Stimulated activated CD4-positive, alpha-beta T cell treated with anti-CD3 and anti-CD28 coated beads, Interleukin-12 subunit alpha, Interleukin-12 subunit beta, amount 100 ng/mL, for 48 hours (primary cell): ENCODE measurements at places on chromosomes 7 and 10.
A peak's percentile ranks its signal among the peaks of the same experiment; 100 is the strongest.

DNA sequence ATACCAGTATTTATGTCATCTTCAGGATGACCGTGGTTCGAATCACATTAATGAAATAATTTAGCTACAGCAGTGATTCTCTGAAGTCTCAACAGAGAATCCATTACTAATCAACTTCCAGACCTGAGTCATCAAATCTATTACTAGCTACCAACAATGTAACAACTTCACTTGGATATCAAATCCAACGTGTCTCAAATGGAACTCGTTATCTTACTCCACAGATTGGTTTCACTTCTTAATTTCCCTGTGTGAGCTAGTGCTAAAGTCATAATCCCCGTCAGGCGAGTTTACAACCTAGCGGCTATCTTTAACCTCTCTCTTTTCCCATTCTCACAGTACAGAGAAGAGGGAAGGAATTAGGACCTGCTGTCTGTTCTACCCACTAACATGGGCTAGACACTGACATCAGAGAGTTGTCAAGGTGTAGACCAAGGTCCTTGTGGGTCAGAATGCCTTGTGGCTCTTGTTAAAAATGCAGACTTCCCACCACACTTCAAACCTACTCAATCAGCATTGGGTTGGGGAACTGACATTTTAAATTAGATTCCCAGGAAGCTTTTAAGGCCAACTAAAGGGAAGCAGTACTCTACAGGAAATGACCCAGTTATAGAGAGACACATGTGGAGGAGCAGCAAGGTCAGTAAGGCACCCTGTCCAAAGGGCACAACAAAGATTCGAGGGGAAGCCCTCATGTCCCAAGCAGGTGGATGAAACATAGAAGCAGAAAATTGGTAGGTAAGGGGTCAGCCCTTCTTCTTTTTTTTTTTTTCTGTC is 57.3 kb upstream of the GSAP start:
- DNase-seq = no peak

GRCh38 chr10:122648599-122649428 is 50.8 kb downstream of the C10orf120 start:
- peak; percentile 20 for DNase-seq

DNA sequence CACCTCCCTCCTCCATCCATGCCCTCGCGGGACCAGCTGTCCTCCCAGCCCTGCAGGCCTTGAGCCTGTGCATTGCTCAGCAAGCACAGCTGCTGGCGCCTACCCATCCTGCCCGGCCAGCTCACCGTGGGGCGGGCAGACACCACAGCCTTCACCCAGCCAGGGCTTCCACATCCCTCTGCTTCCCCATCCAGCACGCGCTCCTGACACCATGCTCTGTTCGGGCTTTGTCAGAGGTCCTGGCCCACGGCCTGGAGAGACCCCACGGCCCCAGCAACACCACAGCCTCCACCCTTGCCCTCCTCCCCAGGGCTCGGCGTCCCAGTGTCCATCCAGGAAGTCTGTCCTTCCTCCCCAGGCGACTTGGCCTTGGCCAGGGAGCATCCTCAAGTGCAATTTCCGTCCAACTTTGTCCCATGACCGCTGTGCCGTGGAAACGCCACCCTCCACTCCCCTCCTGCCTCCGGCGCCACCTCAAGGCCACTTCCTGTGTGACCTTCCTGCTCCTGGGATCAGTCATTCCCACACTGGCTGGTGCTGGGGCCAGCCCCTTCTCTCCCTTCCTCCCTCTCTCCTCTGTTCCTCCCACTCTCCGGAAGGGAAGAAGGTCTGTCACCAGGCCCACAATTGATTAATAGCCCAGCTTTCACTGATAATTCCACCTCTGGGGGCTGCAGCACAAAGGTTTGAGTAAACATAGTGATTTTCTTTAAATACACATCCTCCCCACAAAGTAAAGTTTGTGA is 71.5 kb upstream of the SMNDC1 start:
- DNase-seq = no peak

DNA sequence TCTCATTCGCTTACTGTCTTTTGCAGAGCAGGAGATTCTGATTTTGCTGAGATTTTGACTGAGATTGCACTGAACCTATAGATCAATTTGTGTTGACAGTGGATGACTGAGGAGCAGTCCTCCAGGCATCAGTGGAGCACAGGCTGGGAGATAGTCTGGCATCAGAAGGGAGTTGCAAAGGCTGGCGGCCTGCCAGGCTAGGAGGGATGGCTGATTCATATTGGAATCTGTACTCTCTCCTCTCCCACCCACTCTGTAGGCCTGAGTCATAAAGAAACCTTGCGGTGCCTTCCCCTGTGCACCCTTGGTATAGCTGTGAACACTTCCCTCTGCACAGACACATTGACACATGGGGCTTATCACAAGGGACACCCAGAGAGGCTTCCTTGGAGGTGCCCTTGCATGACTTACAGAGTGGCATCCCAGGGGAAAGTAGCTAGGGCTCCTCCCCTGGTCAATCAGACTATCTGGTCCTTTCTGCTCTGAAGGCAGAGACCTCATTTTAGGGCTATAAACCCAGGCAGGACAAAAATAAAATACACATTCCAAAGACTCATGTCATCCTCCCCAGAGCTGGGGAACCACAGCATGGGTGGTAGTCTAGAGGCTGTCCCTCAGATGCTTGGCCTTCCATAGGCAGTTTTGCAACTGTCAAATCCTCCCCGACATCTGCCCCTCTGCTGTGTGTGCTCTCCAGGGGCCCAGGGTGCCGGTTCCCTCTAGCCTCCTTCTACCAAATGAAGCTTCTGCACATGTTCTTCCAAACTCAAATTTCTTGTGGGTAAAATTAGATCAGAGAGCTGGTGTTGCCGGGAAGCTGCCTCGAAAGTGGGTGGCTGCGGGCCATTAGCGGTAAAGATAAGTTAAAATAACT is 37.4 kb upstream of the EEPD1 start:
- DNase-seq = peak; percentile 83

DNA sequence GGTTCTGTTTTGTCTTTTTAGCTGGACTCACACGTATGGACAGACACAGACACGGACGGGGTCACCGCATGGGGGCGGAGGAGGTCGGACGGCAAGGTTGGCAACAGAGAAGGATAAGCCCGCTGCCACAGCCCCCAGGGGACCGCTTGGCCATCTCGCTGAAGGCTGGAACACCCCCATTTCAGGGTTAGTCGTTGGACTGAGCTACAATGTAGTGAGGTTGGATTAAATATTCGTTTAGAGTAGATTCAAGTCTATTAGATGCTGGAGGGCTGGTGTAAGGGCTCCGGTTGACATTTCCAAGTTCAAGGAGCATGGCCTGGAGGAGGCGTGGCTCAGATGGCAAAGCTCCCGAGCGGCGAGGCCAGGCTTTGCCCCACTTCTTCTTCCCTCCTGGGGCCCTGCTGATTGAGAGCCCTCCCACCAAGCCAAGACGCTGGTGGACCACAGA is 35.2 kb downstream of the PPIF start:
- no peak for DNase-seq

- no peak for DNase-seq
Measured at GRCh38 chr10:24824536-24824935, 100.8 kb upstream of the ARHGAP21 start.

DNA sequence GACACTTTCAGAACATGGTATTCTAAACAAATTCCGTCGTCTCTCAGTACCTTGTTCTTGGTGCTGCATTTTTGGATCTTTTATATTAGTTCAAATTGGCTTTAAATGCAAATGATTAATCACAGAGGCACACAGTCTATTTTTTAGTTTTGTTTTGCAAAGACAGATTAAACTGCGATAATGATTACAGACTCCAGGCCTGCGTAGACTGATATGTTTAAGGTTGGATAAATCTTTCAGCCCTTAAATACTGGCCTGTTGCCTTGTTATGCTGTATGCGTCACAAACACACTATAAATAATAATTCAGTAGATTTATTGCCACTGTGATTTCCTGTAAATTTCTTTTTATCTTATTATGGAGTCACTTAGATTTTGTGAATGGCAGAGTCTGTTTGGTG is 19.3 kb downstream of the CACNB2 start:
- DNase-seq = no peak

- DNase-seq = no peak
Measured at GRCh38 chr10:57849691-57850357, 417.9 kb downstream of the IPMK start.

GRCh38 chr10:90859321-90859751 is 1.5 kb upstream of the HTR7 start:
- DNase-seq = no peak

GRCh38 chr7:37225285-37225969 is 223.2 kb downstream of the ELMO1 start:
- no peak for DNase-seq

- no peak for DNase-seq
Measured at GRCh38 chr10:104301907-104302690, 33.1 kb downstream of the GSTO2 start.

DNA sequence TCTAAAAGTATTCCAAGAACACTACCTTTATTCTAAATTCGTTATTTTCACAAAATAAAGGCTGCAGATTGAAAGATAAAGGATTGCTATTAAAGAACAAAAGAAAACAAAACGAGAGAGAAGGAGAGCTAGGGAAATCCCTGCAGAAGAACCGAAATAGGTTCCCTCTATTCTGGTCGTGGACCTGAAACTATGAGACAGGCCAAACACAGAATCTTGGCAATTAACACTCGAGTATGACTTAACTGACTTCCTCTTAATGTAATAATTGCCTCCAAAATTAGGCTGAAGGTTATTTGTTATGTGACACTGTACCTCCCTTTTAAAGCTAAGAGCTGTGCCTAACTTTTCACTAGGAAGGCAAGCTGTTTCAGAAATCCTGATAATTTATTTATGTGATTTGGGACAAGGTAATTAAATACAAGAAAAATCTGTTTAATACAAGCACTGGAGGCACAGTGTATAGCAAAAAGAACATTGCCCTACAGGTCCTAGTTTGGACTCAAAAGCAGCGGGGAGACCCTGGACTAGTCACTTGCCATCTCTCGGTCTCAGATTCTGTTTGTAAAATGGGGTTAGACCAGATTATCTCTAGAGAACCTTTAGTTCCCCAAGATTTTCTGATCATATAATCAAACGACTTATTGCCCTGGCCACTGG is 11.6 kb downstream of the NAMPT start:
- no peak for DNase-seq

GRCh38 chr10:112307358-112308124 is 24.3 kb downstream of the TECTB start:
- peak; percentile 10 for DNase-seq

GRCh38 chr7:66399566-66399965 is 194.4 kb downstream of the TPST1 start:
- no peak for DNase-seq

DNA sequence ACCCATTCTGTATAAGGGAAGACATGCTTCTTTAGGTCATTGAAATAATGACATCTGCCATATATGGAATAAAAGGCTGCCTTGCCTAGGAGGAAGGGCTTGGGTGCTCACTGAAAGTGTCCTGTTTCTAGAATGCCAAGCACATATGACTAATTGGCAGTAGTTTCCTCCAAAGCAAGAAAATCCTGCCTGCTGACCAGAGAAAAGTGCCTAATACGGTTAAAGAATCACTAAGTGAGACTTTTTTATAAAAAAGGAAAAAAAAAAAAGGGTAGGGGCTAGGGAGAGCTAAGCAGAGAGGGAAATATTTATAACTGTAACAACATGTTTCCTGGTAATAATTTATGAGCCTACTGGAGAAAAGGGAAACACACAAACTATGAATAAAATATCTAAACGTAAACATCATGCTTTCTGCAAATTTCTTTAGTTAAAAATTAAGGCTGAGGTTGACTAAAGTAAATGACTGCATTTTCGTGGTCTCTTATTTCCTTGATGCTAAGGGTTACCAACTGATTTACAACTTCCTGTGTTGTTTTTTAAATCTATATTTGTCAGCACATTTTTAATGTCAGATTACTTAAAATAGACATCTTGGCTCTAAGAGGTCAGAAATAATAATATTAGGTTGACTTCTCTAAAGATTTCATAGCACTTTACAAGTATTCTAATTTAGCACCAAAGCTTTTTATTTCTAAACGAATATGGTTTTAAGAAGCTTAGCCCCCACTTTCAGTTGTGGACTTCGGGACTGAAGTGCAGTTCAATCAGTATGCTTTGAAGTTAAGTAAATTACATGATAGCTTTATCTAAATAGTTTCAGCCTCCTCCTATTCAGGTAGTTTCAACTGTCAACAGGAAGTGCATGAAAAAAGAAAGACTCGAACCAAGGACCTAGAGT is 89.6 kb downstream of the CABCOCO1 start:
- DNase-seq = no peak

- no peak for DNase-seq
Measured at GRCh38 chr7:90412458-90413184, 9.4 kb downstream of the CLDN12 start.

GRCh38 chr10:66259836-66260235 is 666.0 kb upstream of the LRRTM3 start:
- DNase-seq = no peak

- DNase-seq = no peak
Measured at GRCh38 chr10:9211228-9211627, 1156.7 kb downstream of the GATA3 start.

DNA sequence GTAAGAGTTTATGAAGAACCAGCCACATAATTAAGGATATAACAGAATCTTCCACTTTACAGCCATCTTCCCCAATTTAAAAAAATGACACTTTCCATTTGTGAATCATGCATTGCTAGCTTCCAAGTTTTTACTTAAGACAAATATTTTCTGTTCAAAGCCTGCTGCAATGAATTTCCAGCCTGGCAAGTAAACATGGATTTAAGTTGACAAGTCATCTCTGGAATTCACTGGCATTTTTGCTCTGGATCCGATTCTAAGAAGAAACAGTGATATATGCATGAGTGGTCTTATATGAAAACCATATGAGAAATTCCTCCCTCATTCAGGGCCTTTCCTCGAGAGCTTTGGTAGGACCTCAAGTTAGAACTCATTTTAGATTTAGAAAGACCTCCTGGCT is 116.1 kb upstream of the CDCA7L start:
- DNase-seq = no peak

DNA sequence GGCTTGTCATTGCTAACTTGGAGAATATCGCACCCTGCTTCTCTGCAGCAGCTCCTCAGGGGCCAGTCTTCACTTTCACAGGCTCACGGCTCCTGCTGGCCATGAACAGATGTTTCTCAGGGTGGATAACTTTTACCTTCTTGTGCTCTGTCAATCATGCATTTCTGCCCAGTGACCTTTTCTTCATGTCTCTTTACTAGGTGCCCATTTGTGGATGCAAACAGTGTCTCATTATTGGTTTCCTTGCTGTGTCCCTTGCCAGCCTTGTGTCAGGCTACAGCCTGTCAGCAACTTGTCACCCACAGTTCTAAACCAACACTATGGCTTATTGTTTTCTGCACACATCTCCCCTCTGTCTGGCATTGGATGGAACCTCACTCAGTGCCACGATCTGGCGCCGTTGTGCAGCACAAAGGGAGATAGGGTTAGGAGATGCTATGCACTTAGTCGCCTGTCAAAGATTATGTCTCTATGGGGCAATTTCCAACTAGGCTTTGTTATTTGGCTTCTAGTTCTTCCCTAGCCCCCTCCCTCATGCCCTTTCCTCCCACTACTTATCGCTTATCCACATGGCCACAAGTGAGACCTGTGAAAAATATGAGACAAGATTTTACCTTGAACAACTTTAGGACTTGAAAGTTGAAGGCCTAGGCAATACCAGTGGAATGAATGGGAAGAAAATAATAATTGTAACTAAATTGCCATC is 45.7 kb upstream of the NXPH1 start:
- no peak for DNase-seq

GRCh38 chr10:77068272-77068671 is 569.3 kb downstream of the KCNMA1 start:
- no peak for DNase-seq
